ENCODE measurements at places on chromosomes 3 and 15.
A peak's percentile ranks its signal among the peaks of the same experiment; 100 is the strongest.

DNA sequence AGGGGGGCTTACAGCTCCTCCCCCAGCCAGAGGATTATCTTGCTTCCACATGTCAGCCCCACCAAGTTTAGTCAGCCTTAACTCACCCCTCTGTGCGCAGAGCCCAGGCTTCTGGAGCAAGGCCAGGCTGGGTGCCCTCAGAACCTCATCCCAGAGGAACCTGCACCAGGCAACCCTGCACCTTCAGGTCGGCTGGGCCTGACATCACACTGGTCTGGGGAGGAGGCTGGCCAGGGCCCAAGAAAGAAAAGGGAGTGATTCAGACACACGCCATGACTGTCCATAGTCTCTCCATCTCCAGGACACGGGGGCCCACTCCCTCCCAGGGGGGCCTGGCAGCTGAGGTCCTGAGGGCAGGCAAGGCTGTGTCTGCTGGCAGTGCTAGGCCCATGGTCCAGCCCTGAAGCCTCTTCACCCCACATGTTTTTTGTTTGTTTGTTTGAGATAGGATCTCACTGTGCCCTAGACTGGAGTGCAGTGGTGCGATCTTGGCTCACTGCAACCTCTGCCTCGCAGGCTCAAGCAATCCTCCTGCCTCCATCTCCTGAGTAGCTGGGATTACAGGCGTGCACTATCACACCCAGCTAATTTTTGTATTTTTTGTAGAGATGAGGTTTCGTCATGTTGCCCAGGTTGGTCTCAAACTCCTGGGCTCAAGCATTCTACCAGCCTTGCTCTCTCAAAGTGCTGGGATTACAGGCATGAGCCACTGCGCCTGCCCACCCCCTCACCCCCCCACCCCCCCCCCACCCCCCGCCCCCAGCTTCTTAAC is 11.1 kb downstream of the TNK2 start:
- no peak for DNase-seq

DNA sequence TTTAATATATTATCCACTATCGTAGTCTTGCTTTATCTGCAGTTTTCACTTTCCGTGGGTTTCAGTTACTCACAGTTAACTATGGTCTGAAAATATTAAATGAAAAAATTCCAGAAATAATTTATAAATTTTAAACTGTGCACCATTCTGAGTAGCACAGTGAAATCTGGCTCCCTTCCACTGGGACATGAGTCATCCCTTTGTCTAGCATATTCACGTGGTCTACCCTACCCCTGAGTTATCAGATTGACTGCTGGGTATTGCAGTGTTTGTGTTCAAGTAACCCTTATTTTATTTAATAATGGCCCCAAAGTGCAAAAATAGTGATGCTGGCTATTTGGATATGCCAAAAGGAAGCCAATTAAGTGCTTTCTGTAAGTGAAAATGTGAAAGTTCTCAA is 539.5 kb upstream of the AGTR1 start:
- no peak for DNase-seq

- DNase-seq, result no peak
These were observed 262.5 kb downstream of the PLOD2 start for GRCh38 chr3:145898487-145898886.

GRCh38 chr3:20406611-20407011 is 220.6 kb upstream of the SGO1 start:
- no peak for DNase-seq

DNA sequence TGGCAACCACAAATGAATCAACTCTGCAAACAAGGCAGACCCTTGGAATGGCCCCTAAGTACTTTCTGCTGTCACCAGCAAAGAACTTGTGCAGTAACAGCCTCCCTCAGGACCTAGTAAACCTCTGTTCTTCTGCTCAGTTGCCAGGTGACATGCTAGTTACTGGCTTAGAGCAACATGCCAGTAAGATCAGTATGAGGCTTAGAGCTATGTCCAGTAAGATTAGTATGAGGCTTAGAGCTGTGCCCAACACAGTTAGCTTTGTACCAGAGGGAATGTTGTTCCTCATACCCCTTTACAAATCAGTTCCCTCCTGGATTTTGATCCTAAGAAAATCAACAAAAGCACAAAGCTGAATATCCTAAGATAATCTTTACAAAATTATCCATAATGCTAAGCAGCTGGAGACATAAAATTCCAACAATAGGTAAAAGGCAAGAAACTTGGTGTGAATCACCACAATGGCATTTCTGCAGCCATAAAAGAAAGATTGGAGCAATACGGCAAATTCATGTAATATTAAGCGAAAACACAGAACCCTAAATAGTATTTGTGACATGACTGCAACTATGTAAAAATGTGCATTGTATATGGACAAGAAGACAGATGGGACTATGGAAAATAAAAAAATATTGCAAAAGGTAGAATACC is 107.3 kb upstream of the LPP start:
- no peak for DNase-seq

DNA sequence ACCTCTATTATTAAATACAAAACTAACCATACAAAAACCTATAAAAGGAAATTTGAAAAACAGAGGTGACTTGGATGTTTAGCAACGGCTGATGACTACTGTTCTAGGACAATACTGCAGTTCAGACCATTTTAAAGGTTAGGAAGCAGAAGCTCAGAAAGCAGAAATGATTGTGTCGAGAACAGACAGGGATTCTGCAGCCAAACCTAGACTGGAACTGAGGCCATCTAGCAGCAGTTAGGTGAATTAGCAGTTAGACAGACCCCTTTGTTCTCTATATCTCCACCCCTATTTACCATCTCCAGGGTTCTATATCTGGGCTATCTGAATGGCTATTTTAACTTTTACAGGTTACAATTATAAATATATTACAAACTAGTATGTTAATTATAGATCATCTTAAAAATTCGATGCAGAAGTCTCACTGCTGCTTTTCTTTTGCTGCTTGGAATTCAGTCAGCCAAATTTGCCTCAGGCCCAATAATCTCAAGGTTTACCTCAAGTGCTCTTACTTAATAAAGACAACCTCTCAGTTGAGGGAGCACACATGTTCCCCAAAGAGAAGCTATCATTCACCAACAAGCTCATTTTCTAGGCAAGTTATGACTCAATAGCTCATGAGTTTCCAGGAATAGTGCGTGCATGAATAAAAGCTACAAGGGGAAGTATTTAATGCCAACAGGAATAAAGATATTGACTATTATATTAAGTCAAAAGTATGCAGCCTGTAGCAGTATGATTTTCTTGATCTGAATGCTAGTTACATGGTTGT is 9.3 kb upstream of the IL1RAP start:
- no peak for DNase-seq

GRCh38 chr15:96849271-96849900 is 518.9 kb downstream of the NR2F2 start:
- DNase-seq, result no peak

GRCh38 chr3:17038141-17038540 is 153.4 kb downstream of the PLCL2 start:
- DNase-seq, result no peak

- no peak for DNase-seq
These were observed 228.0 kb upstream of the LRRFIP2 start for GRCh38 chr3:37402351-37402750.

- DNase-seq, result no peak
These were observed 137.6 kb downstream of the IMPG2 start for GRCh38 chr3:101182734-101183133.

DNA sequence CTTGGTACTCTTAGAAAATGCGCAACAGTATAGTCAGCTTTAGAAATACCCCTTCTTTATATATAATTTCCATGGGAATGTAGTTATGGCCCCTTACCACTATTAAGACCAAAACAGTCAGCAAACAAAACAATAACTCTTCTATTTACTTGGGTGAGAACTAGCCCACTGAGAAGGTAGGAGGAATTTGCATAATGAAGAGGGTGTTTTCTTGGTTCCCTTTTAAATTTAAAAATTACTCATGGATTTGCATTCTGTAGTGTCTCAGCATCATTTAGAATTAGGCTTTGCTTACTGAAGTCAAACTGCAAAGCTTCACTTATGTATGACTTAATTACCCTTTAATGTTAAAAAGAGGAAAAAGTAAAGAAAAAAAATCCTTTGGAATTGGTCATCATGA is 350.8 kb downstream of the PTPRG start:
- DNase-seq, result no peak

GRCh38 chr3:139427283-139428060 is 38.0 kb upstream of the COPB2 start:
- DNase-seq, result peak; percentile 60

- DNase-seq, result no peak
These were observed 45.4 kb downstream of the TMCO5A start for GRCh38 chr15:37979671-37980409.

DNA sequence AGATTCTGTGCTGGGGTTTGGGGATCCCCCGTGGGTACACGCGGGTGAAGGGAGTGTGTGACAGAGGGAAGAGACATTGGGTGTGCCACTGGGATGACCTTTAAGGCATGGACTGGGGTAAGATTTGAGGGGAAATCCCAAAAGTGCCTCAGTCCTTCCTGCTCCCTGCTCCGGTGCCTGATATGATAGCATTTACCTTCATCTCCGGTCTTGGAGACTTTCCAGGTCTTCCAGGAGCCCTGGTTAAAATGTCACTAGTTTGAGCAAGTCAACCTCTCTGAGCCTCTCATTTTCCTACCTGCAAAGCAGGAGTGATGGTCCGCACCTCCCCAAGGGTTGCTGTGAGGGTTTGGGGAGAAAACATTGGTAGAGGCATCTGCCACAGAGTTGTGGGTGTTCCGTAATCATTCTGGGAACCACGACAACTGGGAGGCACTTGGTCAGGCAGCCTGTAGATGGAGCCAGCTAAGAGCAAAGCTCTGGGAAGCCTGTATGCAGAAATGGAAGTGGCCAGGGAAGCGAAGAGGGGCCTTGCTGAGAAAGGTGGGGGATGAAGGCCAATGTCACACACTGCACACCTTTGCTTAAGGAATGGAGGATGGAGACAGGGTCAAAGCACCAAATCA is 33.9 kb upstream of the KIF23 start:
- no peak for DNase-seq

- no peak for DNase-seq
These were observed 78.0 kb upstream of the FEZF2 start for GRCh38 chr3:62451211-62451887.

- DNase-seq, result no peak
These were observed 79.2 kb upstream of the TPRG1 start for GRCh38 chr3:189092547-189092946.

- DNase-seq, result no peak
These were observed 39.1 kb downstream of the COL6A5 start for GRCh38 chr3:130384476-130385025.

- DNase-seq, result no peak
These were observed 32.7 kb upstream of the MAP3K13 start for GRCh38 chr3:185330238-185330637.

DNA sequence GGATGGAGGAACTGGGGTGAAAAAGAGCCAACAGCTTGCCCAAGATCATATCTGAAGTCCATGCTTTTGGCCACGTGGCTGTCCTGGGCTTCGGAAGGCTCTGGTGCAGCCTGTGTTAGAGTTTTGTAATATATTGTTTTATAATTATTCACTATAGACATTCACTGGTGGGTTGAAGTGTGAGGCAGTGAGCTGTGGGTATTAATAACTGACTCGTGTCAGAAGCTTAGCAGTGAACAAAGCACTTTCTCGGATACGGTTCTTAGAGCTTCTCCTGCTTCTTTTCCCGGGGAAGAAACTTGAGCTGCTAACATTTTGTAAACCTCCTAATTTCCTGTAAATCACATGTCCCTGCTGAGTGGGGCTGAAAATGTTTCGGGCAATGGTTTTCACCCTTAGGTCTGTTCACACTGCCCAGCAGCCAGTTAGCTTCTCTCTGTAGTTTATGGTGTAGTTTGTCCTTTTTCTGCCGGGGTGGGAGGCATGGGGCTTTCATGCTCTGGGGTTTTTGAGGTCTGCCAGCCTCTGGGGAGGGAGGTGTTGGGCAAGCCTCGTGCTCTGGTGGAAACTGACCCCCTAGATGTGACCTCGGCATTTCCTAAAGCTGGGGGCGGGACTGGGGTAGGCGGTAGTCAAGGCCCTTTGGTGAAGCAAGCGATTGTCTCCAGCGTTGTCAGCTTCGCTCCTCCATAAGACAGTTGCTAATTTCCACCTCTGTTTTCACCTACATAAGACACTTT is 1.7 kb downstream of the MRAS start:
- no peak for DNase-seq

GRCh38 chr3:171453180-171453886 is 6.9 kb downstream of the TNIK start:
- no peak for DNase-seq

GRCh38 chr3:170679190-170679589 is 93.3 kb upstream of the SLC7A14 start:
- no peak for DNase-seq

- DNase-seq, result no peak
These were observed 84.0 kb downstream of the DUT start for GRCh38 chr15:48415036-48415886.

GRCh38 chr15:64807751-64808222 is 17.7 kb downstream of the PIF1 start:
- DNase-seq, result no peak

DNA sequence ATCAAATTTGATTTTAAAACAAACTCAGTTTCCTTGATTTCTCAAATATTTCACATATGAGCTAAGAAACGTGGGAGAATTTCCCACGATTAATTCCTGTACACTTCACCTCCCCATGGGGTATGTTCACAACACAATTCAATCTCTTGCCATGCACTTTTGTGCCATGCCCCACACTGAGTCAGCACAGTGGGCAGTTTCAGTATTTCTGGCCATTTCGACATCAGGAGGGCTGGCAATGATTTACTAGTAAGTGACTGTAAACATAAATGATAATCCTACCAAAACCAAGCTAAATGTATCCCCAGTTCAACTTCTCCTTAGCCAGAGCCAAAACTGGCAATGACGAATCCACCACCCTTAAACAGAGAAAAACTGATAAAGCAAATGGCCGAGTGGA is 293.6 kb downstream of the FGF12 start:
- no peak for DNase-seq

DNA sequence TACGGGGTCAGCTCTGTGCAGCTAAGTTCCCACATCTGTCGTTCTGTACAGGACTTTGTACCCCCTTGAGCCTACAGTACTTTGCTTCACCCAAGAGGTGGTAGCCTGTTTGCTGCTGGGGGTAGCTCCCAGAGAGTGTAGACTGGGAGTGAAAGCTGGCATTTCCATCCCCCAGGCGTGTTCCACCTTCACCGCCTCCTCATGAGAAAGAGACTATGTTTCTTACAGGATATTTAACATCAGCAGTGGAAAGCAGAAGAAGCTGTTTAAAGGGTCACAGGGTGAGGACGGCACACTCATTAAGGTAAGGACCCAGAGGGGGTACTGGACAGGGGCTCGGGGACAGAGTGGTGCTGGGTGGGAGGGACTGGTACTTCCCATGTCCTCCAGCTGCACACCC is 10.1 kb upstream of the JMJD7 start:
- no peak for DNase-seq

GRCh38 chr3:71376911-71377310 is 206.6 kb downstream of the FOXP1 start:
- DNase-seq, result no peak

All from HCT116 (cell line).